ENCODE measurements at places on chromosomes 7 and 10.

DNA sequence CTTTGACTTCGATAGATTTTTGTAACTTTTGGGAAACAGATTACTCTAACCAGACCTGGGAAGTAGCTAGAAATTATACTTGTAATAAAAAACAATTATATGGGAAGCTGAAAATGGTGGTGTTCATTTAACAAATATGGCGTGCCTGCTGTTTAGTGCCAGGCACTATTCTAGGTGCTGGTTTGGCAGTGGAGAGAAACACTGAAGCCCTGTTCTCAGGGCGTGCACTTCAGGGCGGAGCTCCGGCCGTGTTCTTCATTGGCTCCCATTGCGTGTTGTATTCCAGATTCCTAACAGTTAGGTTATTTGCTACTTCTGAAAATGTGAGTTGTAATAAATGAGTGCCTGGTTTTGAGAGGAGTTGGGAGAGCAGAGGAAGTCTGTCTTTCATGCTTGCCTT is 38.6 kb downstream of the DNAJB6 start:
- DNase-seq = no peak

- DNase-seq = no peak
Measured at GRCh38 chr7:45435131-45435530, 139.0 kb upstream of the ADCY1 start.

DNA sequence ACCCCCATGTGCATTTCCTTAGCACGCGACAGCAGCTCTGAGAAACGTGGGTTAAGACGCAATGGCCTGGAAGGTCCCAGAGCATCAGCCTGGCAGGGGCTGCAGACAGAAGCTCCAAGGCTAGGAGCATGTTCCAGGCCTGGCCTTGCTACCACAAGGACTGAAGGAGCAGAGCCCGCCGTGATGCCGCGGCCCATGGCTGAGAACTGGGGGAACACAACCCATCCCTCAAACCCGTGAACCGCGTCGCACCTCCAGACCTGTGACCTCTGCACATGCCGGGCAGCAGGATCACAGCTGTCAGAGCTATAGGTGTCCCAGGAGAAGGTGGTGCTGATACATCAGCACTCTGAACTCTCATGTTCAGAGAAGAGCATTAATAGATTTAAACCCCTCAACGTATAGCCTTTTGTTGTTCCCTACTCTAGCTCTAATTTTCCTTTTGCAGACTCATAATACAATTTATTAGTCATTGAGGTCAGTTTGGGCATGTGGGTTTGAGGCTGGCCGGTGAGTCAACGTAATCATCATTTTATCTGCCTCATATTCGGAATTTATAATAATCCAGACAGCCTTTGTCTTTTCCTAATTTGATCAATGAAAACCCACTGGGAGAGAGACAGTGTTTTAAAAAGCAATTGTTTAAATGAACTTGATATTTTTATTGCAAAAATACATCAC is 222.5 kb upstream of the TCERG1L start:
- DNase-seq = no peak

DNA sequence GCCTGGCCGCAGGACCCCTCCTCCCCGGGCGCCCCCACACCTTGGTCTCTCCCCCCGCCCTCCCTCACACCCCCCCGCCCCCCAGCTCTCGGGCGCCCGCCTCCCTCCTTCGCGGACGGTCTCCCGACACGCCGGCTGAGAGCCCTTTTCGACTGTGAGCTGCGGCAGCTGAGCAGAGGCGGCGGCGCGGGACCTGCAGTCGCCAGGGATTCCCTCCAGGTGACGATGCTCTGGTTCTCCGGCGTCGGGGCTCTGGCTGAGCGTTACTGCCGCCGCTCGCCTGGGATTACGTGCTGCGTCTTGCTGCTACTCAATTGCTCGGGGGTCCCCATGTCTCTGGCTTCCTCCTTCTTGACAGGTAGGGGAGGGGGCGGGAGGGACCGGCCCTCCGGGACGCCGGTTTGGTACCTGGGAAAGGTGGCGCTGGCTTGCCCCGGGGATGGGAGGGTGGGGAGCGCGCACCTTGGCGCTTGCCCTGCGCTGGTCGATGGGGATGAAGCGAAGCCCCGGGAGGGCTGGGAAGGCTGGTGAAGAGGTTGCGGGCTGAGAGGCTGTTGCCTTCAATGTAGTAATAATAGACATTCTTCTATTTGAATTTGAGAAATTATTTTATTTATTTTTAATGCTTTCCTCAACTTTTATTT is at the start of gene BMPER:
Gene BMPER (plus strand): TSS at position 151 of the 644 bp plus-strand sequence. CDS start 75 bp downstream, at position 226.
- no peak for DNase-seq

DNA sequence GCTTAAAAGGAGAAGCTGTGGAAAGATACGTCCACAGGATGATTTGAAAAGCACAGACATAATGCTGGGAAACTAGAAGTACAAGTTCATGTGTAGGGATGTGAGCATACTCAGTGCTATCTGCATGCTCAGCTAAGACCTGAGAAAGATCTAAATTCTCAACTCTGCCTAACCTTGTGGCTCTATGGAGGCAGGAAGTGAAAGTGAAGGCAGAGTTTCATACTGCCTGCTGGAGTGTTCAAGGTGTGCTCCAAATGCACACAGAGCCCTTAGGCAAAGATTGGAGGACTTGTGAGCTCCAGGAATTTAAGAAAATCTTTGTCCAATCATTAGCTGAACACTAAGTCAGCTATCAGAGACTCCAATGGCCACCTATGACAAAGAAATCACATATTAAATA is 190.9 kb downstream of the RNLS start:
- no peak for DNase-seq

All from CD8-positive, alpha-beta memory T cell (primary cell).